ENCODE measurements at places on chromosomes 13 and 19.

- no peak for DNase-seq
Measured at GRCh38 chr19:28045621-28046020, 1167.3 kb downstream of the UQCRFS1 start.

DNA sequence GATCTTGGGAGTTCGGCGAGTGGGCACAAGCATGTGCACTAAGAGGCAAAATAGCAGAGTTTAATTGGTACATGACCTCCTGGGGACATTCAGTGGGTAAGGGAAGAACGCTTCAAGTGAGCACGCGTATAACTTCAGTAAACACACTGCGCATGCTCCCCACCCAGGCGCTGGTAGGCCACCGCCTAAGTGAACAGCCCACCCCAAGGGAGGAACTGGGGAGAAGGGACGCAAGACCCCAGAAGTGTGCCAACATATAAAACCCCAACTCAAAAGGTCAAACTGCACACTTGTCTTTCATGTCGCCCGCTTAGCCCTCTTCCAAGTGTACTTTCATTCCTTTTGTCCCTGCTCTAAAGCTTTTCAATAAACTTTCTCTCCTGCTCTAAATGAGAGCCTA, 10.5 kb upstream of the NTN5 start:
- DNase-seq = peak; percentile 14

- DNase-seq = no peak
Measured at GRCh38 chr13:112576768-112577167, 11.2 kb downstream of the TUBGCP3 start.

DNA sequence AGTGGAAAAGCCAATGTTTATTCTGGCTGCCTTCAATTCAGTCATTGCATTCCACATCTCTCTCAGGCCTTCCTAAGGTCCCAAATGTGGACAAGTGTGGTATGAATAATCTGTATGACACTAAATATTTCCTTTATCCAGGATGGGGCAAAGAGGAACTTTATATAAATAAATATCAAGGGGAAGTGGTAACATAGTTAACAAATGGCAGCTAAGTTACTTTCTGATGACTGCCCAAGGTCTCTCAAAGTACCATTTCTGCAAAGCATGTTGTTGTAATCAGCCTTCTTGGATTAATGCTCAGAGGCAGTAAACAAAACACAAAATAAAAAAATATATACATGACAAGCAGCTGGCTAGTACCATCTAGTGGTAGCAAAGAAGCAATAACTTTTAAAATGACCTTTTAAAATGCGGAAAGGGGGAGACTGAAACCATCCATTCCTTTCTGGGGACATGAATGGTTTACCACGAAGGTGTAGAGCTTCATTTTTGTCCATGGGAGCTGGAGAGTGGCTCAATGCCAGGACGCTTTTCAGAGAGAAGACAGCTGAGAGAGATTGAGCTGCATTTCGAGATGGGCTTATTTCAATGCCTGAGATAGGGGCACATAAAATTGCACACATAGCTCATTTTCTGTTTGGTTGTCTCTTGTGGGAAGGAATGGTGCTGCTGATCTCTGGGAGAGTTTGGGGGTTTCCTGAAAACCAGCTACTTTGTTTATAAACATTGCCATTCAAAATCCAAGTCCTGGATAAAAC, 259.2 kb downstream of the RFC3 start:
- no peak for DNase-seq

- DNase-seq = no peak
Measured at GRCh38 chr13:82947683-82948082, 934.6 kb downstream of the SLITRK1 start.

DNA sequence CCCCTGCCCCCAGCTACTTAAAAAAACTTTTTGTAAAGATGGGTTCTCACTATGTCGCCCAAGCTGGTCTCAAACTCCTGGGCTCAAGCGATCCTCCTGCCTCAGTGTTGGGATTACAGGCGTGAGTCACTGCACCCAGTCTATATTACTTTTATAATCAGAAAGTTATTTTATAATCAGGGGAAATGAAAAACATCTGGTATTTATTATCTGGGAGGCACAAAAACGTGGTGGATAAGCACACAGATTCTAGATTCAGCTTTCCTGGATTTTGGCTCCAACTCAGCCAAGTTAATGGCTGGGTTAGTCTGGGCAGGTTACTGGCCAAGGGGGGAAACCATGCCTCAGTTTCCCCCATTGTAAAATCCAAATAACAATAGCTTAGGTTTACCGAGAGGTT, 24.7 kb downstream of the KEAP1 start:
- DNase-seq = no peak

DNA sequence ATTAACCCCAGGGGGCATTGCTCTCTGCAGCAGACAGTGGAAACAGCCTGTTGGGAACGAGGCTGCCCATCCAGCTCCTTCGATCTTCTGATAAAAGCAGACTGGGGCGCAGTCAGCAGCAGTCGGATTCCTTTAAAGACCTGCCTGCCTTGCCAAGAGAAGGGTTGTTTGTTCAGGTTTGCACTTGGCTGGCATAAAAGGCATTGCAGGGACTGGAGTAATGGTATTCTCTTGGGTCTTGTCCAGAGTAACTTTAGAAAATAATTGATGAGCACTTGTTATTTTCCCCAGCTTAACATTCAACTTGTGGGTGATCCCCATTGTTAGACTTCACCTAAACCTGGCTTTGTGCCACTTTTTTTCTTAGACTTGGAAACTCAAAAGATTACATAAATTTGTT, 67.3 kb upstream of the SLC10A2 start:
- DNase-seq = no peak

GRCh38 chr19:49574206-49574755, 6.1 kb downstream of the NOSIP start:
- no peak for DNase-seq

DNA sequence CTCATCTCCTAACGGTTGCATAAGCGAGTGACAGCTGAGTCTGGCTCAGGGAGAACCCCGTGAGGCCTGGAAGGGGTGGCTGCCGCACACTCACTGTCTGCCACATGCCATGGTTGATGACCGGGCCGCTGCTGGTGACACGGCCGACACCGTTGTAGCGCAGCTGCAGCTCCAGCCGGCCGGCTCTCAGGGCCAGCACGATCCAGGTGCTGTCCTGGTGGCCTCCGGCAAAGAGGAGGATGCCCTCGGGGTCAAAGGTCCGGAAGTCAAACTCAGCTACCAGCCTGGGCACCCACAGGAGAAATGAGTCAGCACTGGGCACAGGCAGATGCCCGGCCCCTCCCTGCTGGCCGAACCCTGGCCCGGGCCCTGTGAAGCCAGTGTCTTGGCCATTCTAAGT, 31.7 kb downstream of the GAS6 start:
- DNase-seq = no peak

- no peak for DNase-seq
Measured at GRCh38 chr13:78960881-78961280, 301.9 kb upstream of the OBI1 start.

DNA sequence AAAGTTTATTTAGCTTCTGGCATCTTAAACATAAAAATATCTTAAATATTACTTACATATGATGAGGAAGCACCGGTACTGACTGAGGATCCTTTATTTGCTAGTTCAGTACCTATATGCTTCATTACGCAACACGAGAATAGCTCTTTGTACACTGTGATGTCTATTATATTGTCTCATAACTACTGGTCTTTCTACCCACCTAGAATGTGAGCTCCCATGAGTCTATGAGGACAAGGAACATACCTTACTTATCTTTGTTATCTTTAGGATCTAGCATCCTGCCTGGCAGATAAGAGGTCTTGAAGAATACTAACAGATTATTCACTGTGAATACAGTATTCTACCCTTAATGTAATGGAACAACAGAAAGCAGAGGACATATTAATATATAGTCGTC, 124.9 kb downstream of the DNAJC3 start:
- no peak for DNase-seq

DNA sequence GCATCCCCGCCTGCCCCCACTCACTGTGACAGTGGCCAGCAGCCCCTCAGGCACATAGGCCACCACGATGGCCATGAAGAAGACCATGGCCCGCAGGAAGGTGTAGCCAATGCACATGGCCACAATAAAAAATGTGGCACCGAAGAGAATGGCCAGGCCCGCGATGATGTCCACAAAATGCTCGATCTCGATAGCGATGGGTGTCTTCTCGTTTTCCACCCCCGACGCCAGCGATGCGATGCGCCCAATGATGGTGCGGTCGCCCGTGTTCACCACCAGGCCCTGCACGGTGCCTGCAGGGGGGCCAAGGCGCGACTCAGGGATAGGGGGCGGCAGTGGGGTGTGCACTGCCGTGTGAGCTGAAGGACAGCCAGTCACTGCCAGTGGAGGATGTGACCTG, 3.7 kb downstream of the ATP4A start:
- DNase-seq = no peak

- no peak for DNase-seq
Measured at GRCh38 chr13:112074139-112074865, 7.4 kb downstream of the SOX1 start.

GRCh38 chr19:51593138-51593890, 22.2 kb downstream of the ZNF175 start:
- DNase-seq = no peak

GRCh38 chr19:34662919-34663318, 14.0 kb downstream of the SCGB2B2 start:
- peak; percentile 25 for DNase-seq

DNA sequence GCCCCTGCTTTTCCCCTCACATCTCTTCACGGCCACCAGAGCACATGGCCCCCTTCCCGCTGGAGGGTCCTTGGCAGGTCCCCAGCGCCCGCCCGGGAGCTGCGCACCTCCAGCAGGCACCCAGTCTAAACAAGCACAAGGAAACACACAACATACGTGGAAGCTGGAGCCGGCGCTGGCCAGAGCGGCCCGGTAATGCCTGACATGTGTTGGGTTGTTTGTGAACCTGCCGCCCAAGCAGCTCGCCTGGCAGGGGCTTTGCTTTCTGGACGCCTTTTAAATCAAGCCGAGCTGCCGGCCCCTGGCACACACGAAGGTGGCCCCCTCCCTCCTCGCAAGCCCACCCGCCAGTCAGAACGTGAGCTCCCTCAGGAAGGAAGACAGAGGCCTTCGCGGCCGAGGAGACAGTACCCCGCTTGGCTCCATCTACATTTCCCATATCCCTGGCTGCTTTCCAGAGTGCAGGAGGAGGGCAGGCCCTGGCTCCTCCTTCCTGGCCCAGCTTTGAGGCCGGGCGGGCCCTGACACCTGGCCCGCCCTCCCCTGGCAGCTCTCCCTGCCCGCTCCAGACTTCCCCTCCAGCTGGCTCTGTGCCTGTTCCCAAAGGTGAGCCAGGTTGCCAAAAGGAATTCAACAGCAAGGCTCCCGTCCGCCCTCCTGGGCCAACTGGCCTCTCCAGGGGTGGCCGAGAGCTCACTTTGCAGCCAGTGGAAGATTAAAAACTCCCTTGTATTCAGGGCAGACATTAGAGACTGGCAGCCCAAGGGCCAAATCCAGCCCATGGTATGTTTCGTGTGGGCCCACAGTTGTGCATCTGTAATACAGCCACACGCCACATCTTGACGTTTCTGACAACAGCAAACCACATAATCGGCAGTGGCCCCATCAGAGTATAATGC, 28.7 kb downstream of the COMP start:
- no peak for DNase-seq

- no peak for DNase-seq
Measured at GRCh38 chr13:83709426-83710132, 172.7 kb downstream of the SLITRK1 start.

- DNase-seq = no peak
Measured at GRCh38 chr19:4362101-4362828, 18.9 kb downstream of the MPND start.

GRCh38 chr19:38003438-38004185, 96.6 kb downstream of the SIPA1L3 start:
- DNase-seq = no peak

DNA sequence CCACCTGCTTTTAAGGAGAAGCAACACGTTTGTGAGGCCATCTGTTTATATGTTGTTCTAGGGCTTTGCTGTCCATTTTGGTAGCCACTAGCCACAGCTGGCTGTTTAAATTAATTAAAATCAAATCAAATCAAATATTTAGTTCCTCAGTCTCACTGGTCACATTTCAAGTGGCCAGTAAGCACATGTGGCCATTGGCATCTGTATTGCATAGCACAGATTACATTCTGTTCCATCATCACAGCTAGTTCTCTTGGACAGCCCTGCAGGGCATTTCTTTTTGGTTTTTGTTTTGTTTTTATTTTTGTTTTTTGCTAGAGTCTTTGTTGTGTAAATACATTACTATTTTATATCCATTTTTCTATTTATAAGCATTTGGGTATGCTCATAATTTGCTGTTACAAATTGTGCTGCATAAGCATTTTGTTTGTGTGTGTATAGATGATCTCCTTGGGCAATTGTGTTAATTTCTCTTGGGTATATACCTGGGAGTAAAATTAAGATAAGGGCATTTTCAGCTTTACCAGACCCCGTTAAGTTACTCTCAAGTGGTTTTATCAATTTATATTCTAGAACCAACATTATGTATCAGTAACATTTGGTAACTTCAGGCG, 31.3 kb downstream of the SAE1 start:
- no peak for DNase-seq

DNA sequence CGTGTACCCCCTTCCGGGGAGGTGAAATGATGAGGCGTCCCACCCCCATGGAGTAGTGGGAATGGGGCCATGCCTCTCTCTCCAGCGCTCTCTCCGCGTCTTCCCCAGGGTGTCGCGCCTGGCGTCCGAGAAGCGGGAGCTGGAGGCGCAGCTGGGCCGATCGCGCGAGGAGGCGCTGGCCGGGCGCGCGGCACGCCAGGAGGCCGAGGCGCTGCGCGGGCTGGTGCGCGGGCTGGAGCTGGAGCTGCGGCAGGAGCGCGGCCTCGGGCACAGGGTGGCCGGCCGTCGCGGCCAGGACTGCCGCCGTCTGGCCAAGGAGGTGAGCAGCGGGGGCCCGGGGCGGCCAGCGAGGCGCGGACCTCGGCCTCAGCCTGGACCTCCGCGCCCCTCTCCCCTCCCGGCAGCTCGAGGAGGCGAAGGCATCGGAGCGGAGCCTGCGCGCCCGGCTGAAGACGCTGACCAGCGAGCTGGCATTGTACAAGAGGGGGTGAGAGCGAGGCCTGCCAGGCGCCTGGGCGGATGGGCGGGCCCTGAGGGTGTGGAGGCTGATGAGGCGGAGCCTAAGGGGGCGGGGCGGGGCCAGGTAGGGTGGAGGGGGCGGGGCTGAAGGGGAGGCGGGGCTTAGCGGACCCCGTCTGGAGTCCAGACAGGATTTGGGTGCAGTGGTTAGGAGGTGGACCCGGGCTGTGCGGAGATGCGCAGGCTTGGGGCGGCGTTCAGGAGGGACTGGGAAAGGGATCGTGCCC, 7.7 kb downstream of the PGLYRP1 start:
- peak; percentile 60 for DNase-seq

GRCh38 chr13:111611651-111612050, 291.2 kb downstream of the TEX29 start:
- no peak for DNase-seq

GRCh38 chr19:42942187-42942789, 5.3 kb upstream of the PSG7 start:
- no peak for DNase-seq

- no peak for DNase-seq
Measured at GRCh38 chr13:67299072-67299635, 69.0 kb upstream of the PCDH9 start.

- DNase-seq = no peak
Measured at GRCh38 chr13:102466610-102467190, 64.9 kb upstream of the FGF14 start.

GRCh38 chr19:51615991-51616390, 14.2 kb downstream of the SIGLEC5 start:
- no peak for DNase-seq

GRCh38 chr13:28820099-28821051, at the start of gene MTUS2:
MTUS2 (plus strand) TSS chr13:28820339.
- no peak for DNase-seq

Data from activated T-cell treated with anti-CD3 and anti-CD28 coated beads for 1 hour (primary cell).